ENCODE measurements at places on chromosomes 1 and 21. TPM values are rescaled to one million over a fixed set of nuclear protein-coding genes. Genes with fewer than 3 reads are reported as not detected.

DNA sequence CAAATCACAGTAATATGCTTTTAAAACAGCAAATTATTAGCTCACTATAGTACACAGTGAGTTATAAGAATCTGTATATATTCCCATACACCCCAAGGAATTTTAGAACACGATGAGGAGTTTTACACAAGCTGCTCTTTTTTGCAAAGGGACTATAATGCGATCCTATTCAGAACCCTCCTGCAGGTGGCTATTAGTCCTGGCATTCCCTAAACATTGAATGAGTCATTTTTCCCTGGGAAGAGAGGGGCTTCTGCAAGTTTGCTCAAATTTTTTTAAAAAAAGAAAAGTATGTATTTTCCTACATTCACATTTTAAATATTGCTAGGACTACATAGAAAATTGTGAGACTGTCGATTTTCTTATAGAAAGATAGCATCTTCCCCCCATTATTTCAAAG lies 106.3 kb downstream of the COL11A1 start:
- no peak overlapping the region for H3K4me3 ChIP-seq
- no peaks in the 10 kb centered on the region for H3K27me3 ChIP-seq
- no peak overlapping the region for H3K27ac ChIP-seq
- no peaks in the 10 kb centered on the region for H3K4me1 ChIP-seq
- H3K36me3 ChIP-seq = no peaks in the 10 kb centered on the region

DNA sequence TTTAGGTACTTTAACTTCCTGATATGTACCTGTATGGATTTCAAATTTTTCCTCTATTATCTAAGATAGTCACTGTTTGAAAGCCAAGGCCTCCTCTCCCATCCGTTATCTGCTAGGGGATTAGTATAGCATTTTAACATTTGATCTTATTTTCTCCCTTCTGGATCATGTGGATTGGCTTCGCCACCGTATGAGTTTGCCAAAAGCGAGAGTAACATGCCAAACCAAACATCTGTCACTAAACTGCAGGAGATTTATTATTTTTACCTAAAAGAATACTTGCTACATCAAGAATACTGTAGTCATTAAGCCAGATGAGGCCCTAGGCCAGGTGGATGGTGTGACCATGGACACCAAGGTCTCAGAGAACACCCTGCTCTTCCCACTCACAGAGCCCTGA lies 28.5 kb upstream of the EEIG2 start:
- no peaks in the 10 kb centered on the region for H3K27me3 ChIP-seq
- H3K27ac ChIP-seq = no peak overlapping the region
- H3K4me3 ChIP-seq = no peak overlapping the region
- no peaks in the 10 kb centered on the region for H3K4me1 ChIP-seq

DNA sequence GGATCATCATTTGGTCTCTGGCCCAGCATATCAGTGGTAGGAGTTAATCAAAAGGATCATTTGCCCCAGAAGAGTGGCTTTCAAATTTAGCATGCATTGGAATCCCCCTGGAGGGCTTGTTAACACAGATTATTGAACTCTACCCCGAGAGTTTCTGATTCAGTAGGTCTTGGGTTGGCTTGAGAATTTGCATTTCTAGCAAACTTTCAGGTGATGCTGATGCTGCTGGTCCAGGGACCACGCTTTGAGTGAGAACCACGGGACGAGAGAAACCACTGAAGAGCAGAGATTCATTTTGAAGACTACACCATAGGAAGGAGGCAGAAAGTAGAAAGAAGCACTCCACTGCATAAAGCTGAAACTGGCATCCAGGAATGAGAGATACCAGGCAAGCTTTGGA lies 81.3 kb upstream of the DUSP10 start:
- H3K36me3 ChIP-seq = no peaks in the 10 kb centered on the region
- no peaks in the 10 kb centered on the region for H3K4me1 ChIP-seq
- no peak for DNase-seq
- H3K27me3 ChIP-seq = no peaks in the 10 kb centered on the region
- H3K4me3 ChIP-seq = no peak overlapping the region

DNA sequence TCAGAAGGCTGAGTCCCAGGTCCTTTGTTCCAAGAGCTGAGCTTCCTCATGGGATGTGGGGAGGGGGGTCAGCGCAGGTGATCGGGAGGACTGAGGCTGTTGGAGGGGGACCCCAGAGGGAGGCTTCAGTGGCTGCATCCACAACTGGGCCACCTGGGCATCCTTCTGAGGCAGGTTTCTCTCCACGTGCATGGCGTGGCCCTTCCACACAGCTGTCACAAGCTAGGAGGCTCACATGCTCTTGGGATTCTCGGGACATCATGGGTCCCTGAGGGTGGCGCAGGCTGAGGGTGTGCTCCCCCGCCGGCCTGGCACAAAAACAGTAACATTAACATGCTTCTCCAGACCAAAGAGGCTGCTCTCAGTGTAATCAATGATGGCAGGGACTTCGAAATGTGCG lies 229.6 kb upstream of the AJAP1 start:
- H3K27ac ChIP-seq = no peak overlapping the region
- H3K36me3 ChIP-seq = no peaks in the 10 kb centered on the region
- no peaks in the 10 kb centered on the region for H3K27me3 ChIP-seq

- H3K27ac ChIP-seq = no peak overlapping the region
- H3K36me3 ChIP-seq = no peaks in the 10 kb centered on the region
- no peaks in the 10 kb centered on the region for H3K4me1 ChIP-seq
Measured at GRCh38 chr21:28636752-28637691, 355.7 kb downstream of the LTN1 start.

- no peaks in the 10 kb centered on the region for H3K27me3 ChIP-seq
- no peak for DNase-seq
Measured at GRCh38 chr1:170790651-170791071, 126.7 kb downstream of the PRRX1 start.

GRCh38 chr1:41673806-41674205 lies 189.3 kb upstream of the EDN2 start:
- no peak overlapping the region for H3K4me3 ChIP-seq
- no peaks in the 10 kb centered on the region for H3K4me1 ChIP-seq
- H3K27me3 ChIP-seq = no peaks in the 10 kb centered on the region
- no peak for DNase-seq
- H3K27ac ChIP-seq = no peak overlapping the region

GRCh38 chr1:223230161-223230881 lies 87.3 kb upstream of the TLR5 start:
- no peaks in the 10 kb centered on the region for H3K27me3 ChIP-seq
- H3K27ac ChIP-seq = no peak overlapping the region
- no peak overlapping the region for H3K4me3 ChIP-seq
- H3K36me3 ChIP-seq = no peaks in the 10 kb centered on the region

DNA sequence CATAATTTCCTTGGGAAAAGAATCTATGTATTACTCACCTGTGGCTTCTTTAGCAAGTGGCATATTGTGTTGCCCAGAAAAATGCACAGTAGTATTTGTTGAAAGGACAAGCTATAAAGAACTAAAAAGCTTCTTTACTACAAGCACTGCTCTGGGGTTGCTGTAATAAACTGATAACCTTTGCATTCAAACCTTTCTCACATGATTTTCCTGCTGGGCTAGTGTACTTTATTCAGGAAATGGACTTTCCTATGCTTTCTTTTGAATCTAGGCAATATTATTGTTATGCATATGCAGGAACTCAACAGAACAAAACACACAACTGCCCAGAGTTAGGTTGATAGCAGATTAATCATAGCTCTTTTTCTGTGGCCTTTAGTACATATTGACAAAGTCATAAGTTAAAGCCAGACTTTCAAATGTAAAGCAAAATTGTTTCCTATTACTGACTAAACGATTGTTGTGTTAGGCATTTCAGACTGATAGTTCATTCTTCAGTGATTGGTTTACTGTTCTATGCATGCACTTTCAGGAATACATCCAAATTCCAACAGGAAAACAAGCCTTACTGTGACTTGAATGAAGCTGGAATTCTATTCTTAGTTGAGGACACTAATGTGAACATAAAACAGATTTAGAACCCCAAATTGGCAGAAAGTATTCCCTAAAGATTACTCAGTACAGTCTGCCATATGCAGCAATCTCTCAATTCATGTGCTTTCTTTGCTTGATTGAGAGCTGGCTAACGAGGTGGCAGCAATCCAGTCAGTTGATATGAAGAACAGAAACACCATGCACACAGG lies 564.3 kb upstream of the NEGR1 start:
- no peaks in the 10 kb centered on the region for H3K27me3 ChIP-seq
- H3K27ac ChIP-seq = no peak overlapping the region
- H3K4me1 ChIP-seq = no peaks in the 10 kb centered on the region
- DNase-seq = no peak
- H3K4me3 ChIP-seq = no peak overlapping the region
- no peaks in the 10 kb centered on the region for H3K36me3 ChIP-seq

- no peaks in the 10 kb centered on the region for H3K4me1 ChIP-seq
- no peak overlapping the region for H3K27ac ChIP-seq
- no peak for DNase-seq
Measured at GRCh38 chr1:41768583-41768982, 150.1 kb downstream of the HIVEP3 start.

DNA sequence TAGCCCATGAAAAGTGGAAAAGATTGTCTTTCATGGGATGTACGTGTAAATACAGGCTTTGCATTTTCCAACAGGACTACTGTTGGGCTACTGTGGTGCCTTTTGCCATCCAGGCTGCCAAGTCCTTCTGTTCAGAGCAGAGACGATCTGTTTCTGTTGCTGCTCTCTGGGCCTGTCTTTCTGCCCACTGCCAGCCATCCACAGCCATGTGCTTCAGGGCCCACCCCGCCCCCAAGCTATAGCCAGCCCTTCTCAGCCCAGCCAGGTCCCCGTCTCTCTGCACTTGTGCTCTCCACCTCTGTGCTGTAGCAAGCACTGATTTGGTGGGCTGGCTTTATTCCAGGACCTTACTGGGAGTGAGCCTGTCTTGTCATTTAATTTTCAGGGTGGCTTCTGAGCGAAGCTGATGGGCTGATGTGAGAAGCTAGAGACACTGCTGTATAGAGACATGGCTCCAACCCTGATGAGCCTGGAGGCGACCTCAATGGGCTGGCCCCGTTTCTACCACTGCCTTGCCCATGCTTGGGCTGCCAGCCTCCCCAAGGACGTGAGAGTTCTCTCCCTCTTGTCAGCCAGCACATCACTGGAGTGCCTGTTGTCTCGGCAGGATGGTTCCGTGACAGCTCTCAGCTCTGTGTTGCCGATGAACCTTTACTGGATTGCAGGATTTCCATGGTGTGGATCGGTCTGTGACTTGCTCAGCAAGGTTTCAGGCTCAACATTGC lies 137.8 kb downstream of the PEX14 start:
- H3K36me3 ChIP-seq = no peaks in the 10 kb centered on the region
- H3K27ac ChIP-seq = no peak overlapping the region
- no peak overlapping the region for H3K4me3 ChIP-seq
- DNase-seq = no peak
- H3K27me3 ChIP-seq = no peaks in the 10 kb centered on the region
- H3K4me1 ChIP-seq = no peaks in the 10 kb centered on the region

- no peak overlapping the region for H3K27ac ChIP-seq
- no peaks in the 10 kb centered on the region for H3K36me3 ChIP-seq
- no peak for DNase-seq
Measured at GRCh38 chr1:180254854-180255253, 24.8 kb downstream of the LHX4 start.

DNA sequence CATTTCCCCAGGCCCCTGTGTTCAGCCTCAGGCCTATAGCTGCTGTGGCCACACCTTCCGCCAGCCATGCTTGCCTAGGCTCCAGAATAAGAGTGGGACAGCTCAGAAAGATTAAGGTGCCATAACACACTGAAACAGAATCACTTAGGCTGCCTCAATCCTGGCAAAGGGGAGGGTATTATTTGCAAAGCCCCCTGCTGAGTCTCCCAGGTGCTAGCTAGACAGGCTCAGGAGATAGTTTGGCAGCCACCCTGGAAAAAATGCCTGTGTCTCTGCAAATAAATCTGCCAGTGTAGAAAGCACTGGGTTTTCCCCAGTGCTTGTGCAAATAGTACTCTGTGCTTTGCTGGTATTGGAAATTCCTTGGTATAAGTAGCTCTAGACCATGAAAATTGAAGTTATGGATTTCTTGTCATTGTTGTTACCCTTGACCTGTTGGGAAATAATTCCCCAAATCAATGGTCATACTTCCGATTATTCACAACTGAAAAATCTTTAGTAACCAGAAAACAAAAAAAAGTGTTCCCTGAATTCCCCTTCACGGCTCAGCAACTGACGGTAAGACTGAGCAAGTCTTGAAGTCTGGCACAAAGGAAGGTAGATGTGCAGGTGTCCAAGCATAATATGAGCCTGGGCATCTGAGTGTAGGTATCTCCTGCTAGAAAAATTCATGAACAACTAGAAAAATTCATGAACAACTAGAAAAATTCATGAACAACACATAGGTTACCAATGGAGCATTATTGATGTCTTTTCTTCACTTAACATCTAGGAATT lies 56.9 kb downstream of the PROX1 start:
- DNase-seq = no peak
- H3K27ac ChIP-seq = no peak overlapping the region
- H3K36me3 ChIP-seq = no peaks in the 10 kb centered on the region
- H3K4me1 ChIP-seq = no peaks in the 10 kb centered on the region

DNA sequence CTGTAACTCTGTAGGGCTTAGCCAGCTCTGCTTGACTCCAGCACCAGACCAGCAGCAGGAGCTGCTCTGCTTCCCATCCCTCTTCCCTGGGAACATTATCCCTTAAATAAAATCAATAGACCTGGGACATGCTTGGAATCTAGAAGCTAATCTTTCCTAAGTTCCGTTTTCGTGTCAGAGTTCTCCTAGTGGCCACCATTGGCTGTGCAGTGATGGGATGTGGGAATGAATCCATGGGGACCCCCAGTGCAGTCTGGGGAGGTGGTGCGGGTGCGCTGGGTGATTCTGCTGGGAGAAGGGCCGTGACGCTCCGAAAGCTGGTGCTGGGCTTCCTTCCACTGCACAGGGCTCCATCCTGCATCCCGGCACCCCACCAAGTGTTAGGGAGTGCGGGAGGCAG lies 202.7 kb downstream of the CAMTA1 start:
- no peaks in the 10 kb centered on the region for H3K27me3 ChIP-seq
- no peak overlapping the region for H3K4me3 ChIP-seq
- H3K36me3 ChIP-seq = no peaks in the 10 kb centered on the region
- no peaks in the 10 kb centered on the region for H3K4me1 ChIP-seq
- H3K27ac ChIP-seq = no peak overlapping the region
- DNase-seq = no peak

CLCA4 gene
- total RNA-seq = not detected

NOS1AP gene
- 2.4 TPM for total RNA-seq

HES2 gene
- not detected for total RNA-seq

CGN gene
- 5.4 TPM for total RNA-seq

HMGB4 gene
- not detected for total RNA-seq

LHX8 gene
- not detected for total RNA-seq

PRMT6 gene
- total RNA-seq = 6.8 TPM

FAM177B gene
- total RNA-seq = not detected

YTHDF2 gene
- 31.5 TPM for total RNA-seq

RNF186 gene
- total RNA-seq = not detected

CSF3R gene
- total RNA-seq = 9.3 TPM

LCE1D gene
- total RNA-seq = not detected

UBXN10 gene
- total RNA-seq = 2.7 TPM
